ENCODE measurements at places on chromosomes 7 and 10.

- no peak overlapping the region for H3K27ac ChIP-seq
- H3K27me3 ChIP-seq: peaks cover 38% of the 10 kb centered on the region
- H3K4me3 ChIP-seq: no peak overlapping the region
- no peak for DNase-seq
- no peaks in the 10 kb centered on the region for H3K36me3 ChIP-seq
These were observed 1.1 kb downstream of the CYP26A1 start for GRCh38 chr10:93074597-93075368.

DNA sequence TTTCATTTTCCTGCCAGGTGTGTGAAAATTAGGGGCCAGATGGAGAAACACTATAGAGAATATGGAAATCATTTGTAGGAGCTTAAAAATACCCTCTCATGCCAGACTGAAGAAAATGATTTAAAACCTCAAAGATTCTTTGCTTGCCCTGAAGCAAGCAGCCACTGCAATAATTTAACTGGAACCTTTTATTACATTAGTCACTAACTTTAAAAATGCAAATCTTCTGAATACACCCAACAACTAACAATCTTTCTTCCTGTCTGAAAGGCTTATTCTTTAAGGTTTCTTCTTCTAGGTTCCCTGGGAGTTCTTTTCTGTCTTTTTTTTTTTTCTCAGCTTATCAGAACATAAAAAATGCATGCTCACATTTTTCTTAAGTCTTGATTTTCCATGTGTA is 238.5 kb upstream of the KMT2E start:
- no peak overlapping the region for H3K4me3 ChIP-seq
- DNase-seq: no peak
- H3K27ac ChIP-seq: no peak overlapping the region

GRCh38 chr10:63977329-63977923 is 456.2 kb downstream of the REEP3 start:
- H3K4me1 ChIP-seq: no peaks in the 10 kb centered on the region
- no peaks in the 10 kb centered on the region for H3K36me3 ChIP-seq
- DNase-seq: no peak
- H3K27ac ChIP-seq: no peak overlapping the region

GRCh38 chr7:99504603-99505323 is at the start of gene ZKSCAN5:
ZKSCAN5 (plus strand) TSS chr7:99504662; CDS start chr7:99506045, 1,383 bp downstream.
- H3K36me3 ChIP-seq: no peaks in the 10 kb centered on the region
- peak; percentile 98 for DNase-seq
- H3K4me3 ChIP-seq: peak within 1 kb of the TSS; percentile 61
- H3K4me1 ChIP-seq: peaks cover 40% of the 10 kb centered on the region

- no peak overlapping the region for H3K4me3 ChIP-seq
- DNase-seq: no peak
- no peak overlapping the region for H3K27ac ChIP-seq
- peaks cover 4% of the 10 kb centered on the region for H3K4me1 ChIP-seq
These were observed 52.2 kb downstream of the KMT2C start for GRCh38 chr7:152383341-152384234.

- H3K27ac ChIP-seq: no peak overlapping the region
- no peaks in the 10 kb centered on the region for H3K4me1 ChIP-seq
- H3K27me3 ChIP-seq: no peaks in the 10 kb centered on the region
These were observed 42.8 kb downstream of the MYL10 start for GRCh38 chr7:101586078-101586905.

- H3K4me1 ChIP-seq: peaks cover 16% of the 10 kb centered on the region
- no peaks in the 10 kb centered on the region for H3K36me3 ChIP-seq
- H3K27me3 ChIP-seq: no peaks in the 10 kb centered on the region
- no peak for DNase-seq
These were observed 135.8 kb downstream of the CAMK1D start for GRCh38 chr10:12484941-12485805.
